ENCODE measurements at places on chromosomes 1 and 21.

DNA sequence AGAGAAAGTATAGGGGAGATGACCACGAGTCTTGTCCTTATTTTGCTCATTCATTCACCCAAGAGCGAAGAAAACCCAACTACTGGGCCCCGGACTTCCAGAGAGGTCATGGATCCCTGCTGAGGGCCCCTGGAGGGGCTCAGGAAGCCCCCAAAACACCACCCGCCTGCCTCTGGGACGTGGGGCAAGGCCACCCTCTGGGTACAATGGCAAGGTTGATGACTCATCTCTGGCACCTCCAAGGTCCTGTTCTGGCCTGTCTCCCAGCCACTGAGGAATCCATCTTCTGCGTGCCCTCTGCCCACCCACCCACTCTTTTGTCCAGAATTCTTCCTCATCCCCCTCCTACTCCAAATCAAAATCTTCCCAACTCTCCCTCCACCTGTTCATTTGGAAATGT is 21.3 kb upstream of the PRDM15 start:
- DNase-seq = no peak

DNA sequence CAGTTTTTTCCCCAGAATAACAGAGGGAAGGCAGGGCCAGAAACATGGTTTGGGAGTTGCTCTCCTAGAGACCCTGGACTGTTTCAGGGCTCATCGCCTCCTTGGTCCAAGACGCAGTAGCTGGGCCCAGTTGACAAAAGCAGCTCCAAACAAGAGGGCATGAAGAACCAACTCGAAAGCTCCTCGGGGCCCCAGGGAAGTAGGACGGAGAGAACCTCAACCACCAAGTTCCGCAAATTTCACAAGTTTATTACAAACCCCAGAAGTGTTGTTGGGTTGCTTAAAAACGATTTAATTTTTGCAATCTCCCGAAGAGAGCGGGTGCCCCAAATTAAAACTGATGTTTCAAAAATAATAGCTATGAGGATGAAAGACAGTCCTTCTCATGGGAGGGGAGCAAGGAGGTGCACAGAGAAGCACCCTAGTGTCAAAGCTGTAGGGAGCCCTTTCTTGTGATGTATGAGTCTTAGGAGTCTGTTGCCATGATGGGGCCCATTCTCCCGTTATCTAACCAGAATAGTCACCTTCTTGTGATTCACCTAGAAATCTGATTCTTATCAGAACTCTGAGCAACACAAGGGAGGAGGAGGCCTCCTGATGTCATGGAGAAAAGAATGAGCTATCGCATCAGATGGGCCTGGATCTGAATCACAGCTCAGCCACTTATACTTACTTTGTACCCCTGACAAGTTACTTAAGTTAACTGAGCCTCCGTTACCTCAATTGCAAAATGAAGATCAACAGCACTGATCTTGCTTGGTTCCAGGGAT is 165.7 kb upstream of the IRF2BP2 start:
- no peak for DNase-seq

- no peak for DNase-seq
Observed at GRCh38 chr1:238409191-238409850, 518.6 kb upstream of the ZP4 start.

DNA sequence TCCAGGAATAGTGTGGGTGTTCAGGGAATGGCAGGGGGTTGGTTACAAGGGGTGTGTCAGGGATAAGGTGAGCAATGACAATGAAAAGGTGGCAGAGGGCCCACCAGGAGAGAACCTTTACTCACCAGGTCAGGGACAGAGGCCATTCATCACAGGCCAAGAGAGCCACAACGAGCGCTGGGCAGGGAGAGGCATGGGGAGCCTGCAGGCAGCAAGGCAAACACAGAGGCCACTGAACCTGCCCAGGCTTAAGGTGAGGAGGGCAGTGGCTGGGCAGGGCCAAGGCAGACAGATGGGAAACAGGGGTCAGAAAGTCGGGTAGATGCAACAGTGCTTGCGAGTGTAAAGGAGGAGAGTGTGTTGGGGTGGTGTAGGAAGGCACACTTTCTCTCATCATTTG is 28.3 kb upstream of the MYBPHL start:
- no peak for DNase-seq

- no peak for DNase-seq
Observed at GRCh38 chr1:235424092-235424491, 56.9 kb downstream of the TBCE start.

DNA sequence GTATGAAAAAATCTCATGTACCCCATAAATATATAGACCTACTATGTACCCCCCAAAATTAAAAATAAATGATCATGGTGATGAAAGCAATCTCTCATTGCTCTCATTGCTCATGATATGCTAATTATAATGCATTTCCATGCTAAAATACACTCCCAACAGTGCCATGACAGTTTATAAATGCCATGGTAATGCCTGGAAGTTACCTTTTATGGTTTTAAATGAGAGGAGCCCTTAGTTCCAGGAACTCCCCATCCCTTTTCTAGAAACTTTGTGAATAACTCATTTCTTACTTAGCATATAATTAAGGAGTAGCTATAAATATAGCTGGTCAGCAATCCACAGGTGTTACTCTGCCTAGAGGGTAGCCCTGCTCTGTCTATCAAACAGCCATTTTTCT is 166.1 kb upstream of the RGS18 start:
- DNase-seq = no peak

DNA sequence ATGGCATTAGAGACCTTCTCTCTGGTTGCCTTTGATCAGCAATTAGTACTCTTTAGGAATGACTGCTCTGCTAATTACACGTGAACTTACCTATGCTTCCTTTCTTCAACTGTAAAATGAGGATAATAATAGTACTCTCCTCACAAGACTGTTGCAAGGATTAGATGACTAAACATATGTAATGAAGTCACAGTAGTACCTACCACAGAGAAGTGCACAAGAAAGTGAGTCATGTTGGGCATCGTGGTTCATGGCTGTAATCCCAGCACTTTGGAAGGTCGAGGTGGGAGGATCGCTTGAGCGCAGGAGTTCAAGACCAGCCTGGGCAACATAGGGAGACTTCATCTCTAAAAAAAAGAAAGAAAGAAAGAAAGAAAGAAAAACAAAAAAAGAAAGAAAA is 68.1 kb upstream of the AK4 start:
- no peak for DNase-seq
